ENCODE measurements at places on chromosomes 7 and 10. TPM values are rescaled to one million over a fixed set of nuclear protein-coding genes. Genes with fewer than 3 reads are reported as not detected.

The RAMP3 gene
- not detected for total RNA-seq

The OR6B1 gene
- total RNA-seq: not detected

The CTBP2 gene
- total RNA-seq: 0.25 TPM

The SPDYE9 gene
- not detected for total RNA-seq

The KEL gene
- 0.16 TPM for total RNA-seq

The TFR2 gene
- total RNA-seq: 10.9 TPM

The LHFPL3 gene
- not detected for total RNA-seq

The FAM200A gene
- 6.0 TPM for total RNA-seq

The TMEM178B gene
- 0.21 TPM for total RNA-seq

The RAPGEF5 gene
- 0.54 TPM for total RNA-seq

The SLC13A1 gene
- total RNA-seq: not detected

The HECW1 gene
- total RNA-seq: not detected

The KIF11 gene
- total RNA-seq: 55.0 TPM

The CABCOCO1 gene
- not detected for total RNA-seq

The STOX1 gene
- total RNA-seq: 0.35 TPM

The SGCE gene
- not detected for total RNA-seq

The OGDHL gene
- total RNA-seq: 0.46 TPM

The KIAA1549 gene
- total RNA-seq: 1.7 TPM

The RET gene
- not detected for total RNA-seq

The HDAC9 gene
- 0.14 TPM for total RNA-seq

The APBB1IP gene
- total RNA-seq: 68.0 TPM

The LIPM gene
- not detected for total RNA-seq

The MBL2 gene
- total RNA-seq: not detected

The GIMAP5 gene
- 47.1 TPM for total RNA-seq

The PLEKHA1 gene
- total RNA-seq: 18.8 TPM
